ENCODE measurements at places on chromosomes 6 and 20.

DNA sequence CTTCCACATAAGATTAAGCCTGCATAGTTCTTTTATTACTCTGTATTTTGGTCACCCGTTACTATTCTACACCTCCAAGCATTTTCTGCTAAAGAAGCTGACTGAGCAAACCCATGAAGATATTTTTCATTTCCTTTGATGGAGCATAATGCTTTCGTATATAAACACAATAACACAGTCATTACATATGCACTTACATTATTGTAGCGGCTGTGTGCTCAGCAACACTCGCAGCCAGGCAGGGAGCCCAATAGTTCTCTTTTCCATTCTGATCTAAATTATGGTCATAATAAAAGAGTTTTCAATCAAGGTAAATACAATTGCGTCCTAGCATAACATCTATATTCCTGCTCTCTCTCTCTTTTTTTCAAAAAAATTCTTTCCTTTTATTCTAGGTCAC, 69.6 kb upstream of the TFB1M start:
- no peak for DNase-seq

DNA sequence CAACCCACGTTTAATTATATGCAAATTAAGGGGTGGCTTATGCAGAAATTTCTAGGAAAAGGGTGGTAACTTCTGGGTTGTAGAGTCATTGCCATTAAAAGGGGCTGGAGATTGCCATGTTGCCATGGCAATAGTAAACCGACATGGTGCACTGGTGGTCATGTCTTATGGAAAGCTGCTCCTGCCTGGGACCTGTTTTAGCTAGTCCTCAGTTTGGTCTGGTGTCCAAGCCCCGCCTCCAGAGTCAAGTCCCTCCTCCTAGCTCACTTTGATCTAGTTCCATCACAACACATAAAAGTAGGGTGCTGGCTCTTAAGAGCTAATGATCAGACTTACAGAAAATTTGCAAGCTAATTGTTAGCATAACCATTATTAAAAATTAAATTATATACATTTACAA, 5.3 kb downstream of the SLC22A2 start:
- no peak for DNase-seq

DNA sequence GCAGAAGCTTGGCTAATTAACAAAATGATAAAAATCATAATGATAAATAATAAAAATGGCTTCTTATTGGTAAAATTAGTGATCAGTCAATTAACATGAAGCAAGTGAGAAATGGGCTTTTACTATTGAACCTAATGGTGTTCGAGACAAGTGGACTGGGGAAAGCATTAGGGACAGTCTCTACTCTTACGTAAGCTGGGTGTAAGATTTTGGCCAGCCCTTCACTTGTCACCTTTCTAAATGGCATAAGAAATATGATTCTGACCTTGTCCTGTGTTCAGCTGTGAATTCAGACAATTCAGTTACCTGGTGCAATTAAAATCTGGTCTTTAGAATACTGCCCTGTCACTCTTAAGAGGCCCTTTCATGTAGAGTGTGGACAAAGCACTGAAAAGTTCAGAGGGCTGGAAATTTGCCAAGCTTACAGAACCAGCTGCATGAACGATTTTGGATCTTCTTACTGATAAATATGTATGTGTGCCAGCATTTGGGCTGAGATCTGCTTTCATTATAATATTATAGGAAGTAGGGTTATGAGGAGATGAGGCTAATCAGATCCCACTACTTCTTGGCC, 115.9 kb downstream of the QRSL1 start:
- no peak for DNase-seq

DNA sequence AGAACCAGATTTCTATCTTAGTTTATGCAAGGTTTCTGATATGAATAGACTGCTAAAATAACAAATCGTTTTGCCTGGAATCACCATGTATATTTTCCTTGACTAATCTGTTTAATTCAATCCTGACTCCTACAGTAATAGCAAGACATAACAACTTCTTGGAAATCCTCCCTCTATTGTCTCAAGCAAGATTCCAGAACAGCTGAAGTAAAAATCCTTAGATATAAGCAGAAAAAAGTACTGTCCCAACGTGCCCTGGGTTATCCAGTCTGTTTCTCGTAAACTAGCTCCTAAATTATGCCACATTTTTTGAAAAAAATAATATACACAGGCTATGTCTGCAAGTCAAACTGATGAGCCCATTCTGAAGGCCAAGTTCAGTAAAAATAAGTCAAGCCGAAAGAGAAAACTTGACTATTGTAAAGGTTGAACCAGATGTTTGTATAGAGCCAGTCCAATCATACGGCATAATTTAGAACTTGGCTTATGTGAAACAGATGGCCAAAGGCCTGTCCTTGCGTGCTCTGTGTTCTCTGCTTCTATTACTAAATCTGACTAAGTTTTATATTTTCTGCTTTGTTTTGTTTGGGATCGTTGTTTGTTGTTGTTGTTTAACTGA, 341.6 kb upstream of the NRSN1 start:
- DNase-seq, result peak; percentile 33

- DNase-seq, result no peak
These were observed 212.6 kb upstream of the FOXQ1 start for GRCh38 chr6:1099264-1099663.
